Activated CD4-positive, alpha-beta T cell treated with anti-CD3 and anti-CD28 coated beads, Interleukin-2, amount 10 ng/mL, durations not matched to agents 7 days and 5 days (primary cell): ENCODE measurements at places on chromosomes 3 and 15.

- no peak for DNase-seq
Measured at GRCh38 chr3:51271172-51271571, 113.9 kb upstream of the MANF start.

- DNase-seq, result no peak
Measured at GRCh38 chr15:86915811-86916331, 836.2 kb downstream of the AGBL1 start.

DNA sequence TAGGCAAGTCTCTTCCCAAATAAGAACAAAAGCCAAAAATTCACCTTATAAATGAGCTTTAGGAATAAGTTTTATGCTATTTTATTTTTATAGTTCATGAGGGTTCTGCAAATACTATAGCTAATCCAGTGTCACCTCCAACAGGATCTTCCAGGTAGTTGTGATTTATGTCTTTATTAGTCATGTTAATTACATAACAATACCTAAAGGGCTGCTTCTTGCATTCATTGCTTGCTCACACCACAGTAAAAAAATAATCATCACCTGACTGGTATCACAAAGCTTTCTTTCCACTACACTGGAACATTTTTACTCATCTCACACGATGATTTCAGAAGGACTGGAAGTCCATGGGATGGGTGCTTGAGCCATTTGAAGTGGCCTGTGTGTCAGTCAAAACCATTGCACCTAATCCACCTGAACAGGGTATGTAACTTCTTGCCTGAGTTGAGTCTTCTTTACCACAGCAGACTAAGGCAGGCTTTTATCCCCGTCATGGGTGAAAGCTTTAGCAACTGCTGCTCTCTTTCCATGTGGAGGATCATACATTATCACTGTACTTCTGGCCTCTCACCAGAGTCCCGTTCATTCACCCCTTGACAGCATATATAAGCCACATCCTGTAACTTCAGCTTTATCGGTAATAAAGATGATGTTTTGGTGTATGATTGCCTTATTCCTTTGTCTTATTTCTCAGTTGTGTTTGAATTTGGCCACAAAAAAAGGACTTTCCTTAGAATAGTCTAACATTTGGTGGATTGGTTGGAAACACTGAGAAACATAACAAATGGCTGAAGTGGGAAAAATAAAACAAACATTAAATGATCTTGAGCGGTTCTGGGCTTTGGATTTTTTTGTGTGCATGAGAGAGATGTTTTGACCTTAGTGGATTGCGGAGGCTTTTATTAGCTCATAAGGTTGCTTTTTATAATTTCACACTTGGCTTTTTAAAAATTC, 382.6 kb upstream of the THBS1 start:
- DNase-seq, result no peak

GRCh38 chr3:101262393-101263240, 57.8 kb downstream of the IMPG2 start:
- no peak for DNase-seq

- no peak for DNase-seq
Measured at GRCh38 chr3:142148044-142148791, 1.1 kb downstream of the TFDP2 start.

DNA sequence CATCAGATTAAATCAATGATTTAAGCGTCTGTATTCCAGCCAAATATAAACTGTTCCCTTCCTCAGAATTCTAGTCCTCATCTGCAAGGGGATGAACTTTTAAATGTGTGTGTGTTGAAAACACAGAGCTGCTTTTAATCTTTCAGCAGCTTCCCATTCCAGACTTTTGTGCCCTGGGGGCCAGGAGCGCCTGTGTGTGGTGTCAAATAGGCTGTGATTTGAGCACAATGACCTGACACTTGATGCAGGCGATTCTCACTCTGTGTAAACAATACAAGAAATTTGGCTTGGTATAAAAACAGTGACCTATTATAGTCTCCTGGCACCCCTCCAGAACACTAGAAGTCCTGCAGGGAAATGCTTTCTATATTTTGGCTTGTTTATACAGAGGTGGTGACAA, 274.6 kb upstream of the ROPN1 start:
- DNase-seq, result no peak

GRCh38 chr3:106877627-106878026, 499.6 kb upstream of the CCDC54 start:
- DNase-seq, result no peak

DNA sequence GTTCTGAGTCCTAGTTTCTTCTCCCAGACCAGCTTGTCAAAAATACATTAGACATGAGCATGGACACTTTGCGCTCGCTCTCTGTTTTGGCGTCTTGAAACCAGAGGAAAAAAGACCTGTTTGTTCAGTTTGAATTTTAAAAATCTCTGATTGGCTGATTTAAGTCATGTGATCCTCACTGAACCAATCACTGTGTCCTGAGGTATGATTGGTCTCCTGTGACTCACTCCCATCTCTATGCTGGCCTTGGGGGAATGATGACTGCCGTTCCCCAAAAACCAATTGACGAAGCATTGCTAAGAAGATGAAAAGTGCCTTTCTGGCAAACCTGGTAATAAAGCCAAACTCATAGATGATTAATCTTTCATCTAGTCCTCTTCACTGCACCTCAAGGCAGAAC, 256.5 kb downstream of the IL5RA start:
- DNase-seq, result no peak

GRCh38 chr3:126937533-126937932, 45.4 kb upstream of the PLXNA1 start:
- no peak for DNase-seq

GRCh38 chr3:159807137-159808040, 181.2 kb upstream of the IL12A start:
- no peak for DNase-seq
